Astrocyte of the cerebellum (primary cell): ENCODE measurements at places on chromosomes 11 and 22.

GRCh38 chr11:68009391-68010089, 587 bp upstream of the ALDH3B1 start:
- no peak for DNase-seq

- DNase-seq = no peak
Measured at GRCh38 chr11:29996016-29996415, 20.8 kb downstream of the KCNA4 start.

DNA sequence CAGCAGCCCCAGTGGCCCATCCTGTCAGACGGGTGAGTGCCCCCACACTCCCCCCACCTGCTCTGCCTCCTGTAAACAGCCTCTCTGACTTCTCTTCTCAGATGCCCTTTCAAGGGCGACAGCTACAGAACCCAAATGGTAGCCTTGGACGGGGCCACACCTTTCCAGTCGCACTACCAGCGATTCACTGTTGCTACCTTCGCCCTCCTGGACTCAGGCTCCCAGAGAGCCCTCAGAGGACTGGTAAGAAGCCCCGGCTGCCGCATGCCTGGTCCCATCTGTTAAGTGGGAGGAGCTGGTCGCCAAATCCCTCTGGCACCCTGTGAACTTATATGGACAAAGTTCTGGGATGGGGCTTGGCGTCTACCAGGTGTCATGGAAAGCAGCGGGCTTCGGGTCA, 6.2 kb downstream of the ZP1 start:
- DNase-seq = no peak

GRCh38 chr11:13224324-13224723, 53.3 kb upstream of the BMAL1 start:
- no peak for DNase-seq

- no peak for DNase-seq
Measured at GRCh38 chr22:35128637-35129036, 62.7 kb downstream of the ISX start.

DNA sequence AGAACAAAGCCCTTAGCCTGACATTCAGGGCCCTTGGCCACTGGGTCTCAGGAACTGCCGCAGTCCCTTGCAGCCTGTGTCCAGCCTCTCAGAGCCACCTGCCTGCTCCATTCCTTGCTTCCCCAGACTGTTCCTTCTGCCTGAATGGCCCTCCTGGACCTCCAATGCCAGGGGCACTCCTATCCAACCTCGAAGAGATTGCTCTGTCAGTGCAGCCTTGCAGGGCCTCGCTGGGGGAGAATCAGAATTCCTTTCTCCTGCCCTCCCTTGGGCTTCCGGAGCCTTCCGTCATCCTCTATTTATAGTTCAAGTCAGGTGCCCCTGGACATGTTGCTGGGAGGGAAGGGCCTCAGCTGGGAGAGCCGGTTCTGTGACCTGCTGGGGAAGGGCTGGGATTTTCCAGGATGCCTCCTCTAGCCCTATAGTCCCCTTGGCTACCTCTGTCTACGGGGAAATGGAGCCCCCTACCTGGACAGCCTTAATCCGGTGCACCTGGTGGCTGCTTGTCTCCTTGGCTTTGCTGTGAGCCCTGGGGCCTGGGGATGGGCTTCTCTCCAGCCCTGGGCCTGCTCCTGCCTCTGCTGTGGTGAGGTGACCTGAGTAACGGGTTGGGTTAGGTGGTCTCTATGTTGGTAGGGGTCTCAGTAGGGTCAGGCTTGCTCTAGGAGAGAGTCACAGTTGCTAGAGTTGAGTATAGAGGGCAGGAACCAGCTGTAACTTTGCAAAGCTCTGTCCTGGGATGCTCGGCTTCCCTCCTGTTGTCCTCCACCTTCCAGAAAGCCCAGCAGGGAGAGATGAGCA, 45.9 kb upstream of the SYT7 start:
- no peak for DNase-seq

- DNase-seq = no peak
Measured at GRCh38 chr11:87739261-87739660, 436.0 kb downstream of the RAB38 start.

GRCh38 chr11:1327064-1327460, 17.6 kb upstream of the TOLLIP start:
- no peak for DNase-seq
